Ovary (tissue), 10 donors: ENCODE measurements at places on chromosomes 5 and 9. TPM values are rescaled to one million over a fixed set of nuclear protein-coding genes. Genes with fewer than 3 reads are reported as not detected.

ADGRV1 gene
- total RNA-seq = 0.92 TPM

CDC26 gene
- total RNA-seq = 40.0 TPM

TLX3 gene
- not detected for total RNA-seq

TMEM215 gene
- not detected for total RNA-seq

PCDHA10 gene
- 1.4 TPM for total RNA-seq

NIPAL4 gene
- total RNA-seq = not detected

GABRA1 gene
- total RNA-seq = not detected

C9orf50 gene
- total RNA-seq = not detected

SLC34A3 gene
- not detected for total RNA-seq

SPATA6L gene
- total RNA-seq = 2.5 TPM
